ENCODE measurements at places on chromosomes 16 and 17.

DNA sequence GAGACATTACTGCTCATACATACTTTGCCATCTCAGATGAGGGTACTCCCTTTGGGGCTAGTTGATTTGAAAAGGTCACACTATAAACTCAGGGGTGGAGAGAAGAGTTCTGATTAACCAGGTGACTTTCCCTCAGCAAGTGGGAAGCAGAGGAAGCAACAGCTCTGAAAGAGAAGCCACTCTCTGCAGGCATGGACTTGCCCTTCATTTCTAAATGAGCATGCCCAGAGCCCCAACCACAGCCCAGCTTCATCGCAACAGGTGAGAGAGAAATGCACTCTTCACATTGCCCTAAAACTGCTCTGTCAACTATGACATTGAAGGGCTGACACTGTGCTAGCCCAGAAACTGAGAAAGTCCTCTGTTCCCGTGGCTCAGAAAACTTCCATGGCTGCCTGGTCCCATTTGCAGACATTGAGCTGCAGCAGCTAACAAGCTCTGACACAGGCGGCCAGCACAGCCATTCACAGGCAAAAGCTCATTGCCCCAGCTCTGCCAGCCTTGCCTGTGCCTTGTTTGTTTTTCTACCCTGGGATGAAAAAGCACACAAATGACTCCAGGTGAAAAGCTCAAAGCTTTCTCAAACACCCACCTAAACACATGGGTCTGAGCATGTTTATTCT, 419.8 kb upstream of the DYNLRB2 start:
- DNase-seq = no peak

- DNase-seq = no peak
Measured at GRCh38 chr16:3038256-3038655, 1.5 kb upstream of the BICDL2 start.

GRCh38 chr17:81528384-81528650, 140 bp downstream of the FSCN2 start:
- DNase-seq = no peak

- no peak for DNase-seq
Measured at GRCh38 chr17:8122924-8123694, 797 bp downstream of the HES7 start.

- peak; percentile 53 for DNase-seq
Measured at GRCh38 chr16:28623172-28623711, 13.4 kb upstream of the SULT1A1 start.

DNA sequence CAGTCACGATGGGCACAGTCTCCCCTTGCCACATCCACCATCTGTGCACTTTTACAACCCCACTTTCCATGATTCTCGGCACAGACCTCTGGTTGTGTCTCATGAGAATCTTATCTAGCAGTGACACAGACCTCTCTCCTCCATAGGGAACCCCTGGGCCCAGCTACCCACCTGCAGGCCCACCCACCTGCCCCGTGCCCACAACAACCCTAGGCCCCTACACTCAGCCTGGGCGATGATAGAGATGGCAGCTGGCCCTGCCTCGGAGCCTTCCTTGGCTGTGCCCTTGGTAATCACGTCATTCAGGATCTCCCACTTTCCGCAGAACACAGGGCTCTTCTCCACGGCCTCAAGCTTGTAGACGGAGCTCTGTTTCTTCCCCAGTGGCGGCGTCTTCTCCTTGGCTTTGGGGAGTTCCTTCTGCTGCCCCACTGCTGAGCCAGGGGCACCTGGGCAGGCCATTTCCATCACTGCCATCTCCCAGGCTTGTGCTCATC, 26.5 kb downstream of the MAP3K14 start:
- DNase-seq = no peak

DNA sequence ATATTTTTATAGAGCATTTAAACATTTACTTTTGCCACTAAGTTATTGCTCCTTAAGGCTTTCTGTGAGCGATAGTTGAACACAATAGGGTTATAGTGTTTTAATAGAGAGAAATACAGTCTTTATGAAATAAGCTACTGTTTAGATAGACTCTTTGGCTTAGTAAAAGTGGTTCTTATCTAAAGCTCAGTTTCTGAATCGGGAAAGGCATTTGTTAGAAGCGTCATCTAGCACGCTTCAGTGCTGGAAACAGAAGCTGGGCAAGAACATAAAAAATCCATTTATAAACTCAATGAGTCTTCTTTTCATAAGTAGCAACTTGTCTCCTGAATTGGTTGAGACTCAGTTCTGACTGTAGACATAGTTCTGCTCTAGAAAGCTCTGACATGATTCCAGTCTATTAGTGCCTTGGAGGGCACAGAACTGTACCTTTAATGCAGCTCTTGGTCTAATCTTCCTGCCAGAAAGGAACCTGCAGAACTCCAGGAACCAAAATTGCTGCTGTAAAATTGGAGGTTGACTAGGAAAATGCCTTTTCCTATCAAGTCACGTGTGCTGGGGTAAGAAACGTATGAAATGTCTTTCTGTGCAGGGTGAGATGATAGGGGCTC, 55.4 kb upstream of the DNAJA2 start:
- DNase-seq = no peak

DNA sequence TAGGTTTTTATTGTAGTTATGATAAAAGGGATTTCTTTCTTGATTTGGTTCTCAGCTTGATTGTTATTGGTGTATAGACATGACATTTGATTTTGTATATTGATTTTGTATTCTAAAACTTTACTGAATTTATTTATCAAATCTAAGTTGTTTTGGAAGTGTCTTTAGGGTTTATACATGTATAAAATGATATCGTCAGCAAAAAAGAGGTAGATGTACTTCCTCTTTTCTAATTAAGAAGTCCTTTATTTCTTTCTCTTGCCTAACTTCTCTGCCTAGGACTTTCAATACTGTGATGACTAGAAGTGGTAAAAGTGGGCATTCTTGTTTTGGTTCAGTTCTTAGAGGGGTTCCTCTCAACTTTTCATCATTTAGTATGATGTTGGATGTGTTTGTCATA, 487.3 kb upstream of the KIF2B start:
- DNase-seq = no peak

- DNase-seq = no peak
Measured at GRCh38 chr17:81471818-81472456, 40.7 kb downstream of the ACTG1 start.

DNA sequence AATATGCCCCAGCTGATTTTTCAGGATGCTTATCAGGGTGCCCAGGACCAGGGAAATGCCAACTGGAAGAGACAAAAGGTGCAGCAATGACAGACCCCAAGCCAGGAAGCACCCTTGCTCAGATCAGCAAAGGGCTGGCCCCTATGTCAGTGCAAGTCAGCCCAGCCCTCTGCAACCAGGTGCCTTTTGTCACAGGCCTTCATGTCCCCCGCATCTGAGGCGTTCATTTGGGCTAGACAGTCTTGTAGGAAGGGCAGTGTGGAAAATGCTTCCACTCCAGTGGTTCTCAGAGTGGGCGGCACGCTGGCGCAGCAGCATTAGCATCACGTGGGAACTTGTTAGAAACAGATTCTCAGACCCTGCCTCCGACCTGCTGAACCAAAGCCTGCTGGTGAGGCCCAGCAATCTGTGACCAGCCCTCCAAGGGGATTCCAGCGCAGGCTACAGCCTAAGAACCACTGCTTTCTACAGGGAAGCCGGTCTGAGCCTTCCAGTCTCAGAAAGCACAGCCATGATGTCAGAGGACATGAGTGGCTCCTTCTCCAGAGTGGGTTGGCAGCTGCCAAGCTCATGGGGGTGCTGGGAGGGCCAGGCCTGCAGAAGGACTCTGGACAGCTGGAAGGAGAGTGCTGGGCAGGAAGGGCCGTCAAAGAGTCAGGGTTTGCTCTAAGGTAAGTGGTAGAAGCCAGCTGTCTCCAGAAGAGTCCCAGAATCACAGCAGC, 13.1 kb downstream of the SLC47A2 start:
- DNase-seq = no peak

DNA sequence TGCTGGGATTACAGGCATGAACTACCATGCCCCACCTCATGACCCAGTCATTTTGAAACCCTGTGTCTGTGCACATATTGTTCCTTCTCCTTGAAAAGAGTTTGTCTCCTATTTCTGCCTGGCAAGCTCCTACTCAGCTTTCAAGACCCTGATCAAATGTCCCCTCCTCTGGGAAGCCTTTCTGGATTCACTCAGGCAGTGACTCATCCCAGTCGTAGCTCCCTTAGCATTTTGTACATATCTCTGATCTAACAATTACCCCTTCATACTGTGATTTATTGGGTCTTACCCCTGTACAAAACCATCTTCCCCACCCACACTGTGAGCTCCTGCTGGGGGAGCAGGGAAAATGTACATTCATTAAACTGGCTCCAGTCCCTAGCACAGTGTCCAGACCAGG, 18.1 kb upstream of the ABCC12 start:
- DNase-seq = no peak

- DNase-seq = no peak
Measured at GRCh38 chr16:12674071-12674470, 129.6 kb downstream of the CPPED1 start.

- DNase-seq = no peak
Measured at GRCh38 chr17:66525338-66525737, 222.9 kb downstream of the PRKCA start.

- DNase-seq = no peak
Measured at GRCh38 chr17:75105126-75106080, 4.4 kb upstream of the ARMC7 start.

Data from stimulated activated CD8-positive, alpha-beta memory T cell treated with anti-CD3 and anti-CD28 coated beads, Interleukin-7, amount 100 ng/mL, for 48 hours (primary cell).